ENCODE measurements at places on chromosomes 1 and 21.

- peak; percentile 66 for DNase-seq
These were observed 6.1 kb upstream of the ADAM15 start for GRCh38 chr1:155044812-155045657.

DNA sequence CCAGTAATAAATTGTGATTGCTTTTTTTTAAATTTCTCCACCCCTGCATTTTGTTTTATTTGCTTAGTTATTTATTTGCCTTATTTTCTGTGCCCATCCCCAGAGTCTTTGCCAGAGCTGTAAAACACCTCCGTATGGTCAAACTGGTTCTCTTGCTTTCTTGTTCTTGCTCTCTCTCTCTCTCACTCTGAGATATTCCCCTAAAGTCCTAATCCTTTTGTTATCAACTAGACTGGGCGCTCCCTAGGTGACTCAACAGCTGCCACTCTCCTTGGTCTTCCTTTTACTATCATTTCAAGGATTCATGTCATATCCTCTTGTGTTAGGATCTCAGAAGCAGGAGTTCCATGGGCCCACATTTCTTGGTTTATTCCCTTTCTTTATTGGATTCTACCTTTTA is 160.0 kb downstream of the PRDM2 start:
- no peak for DNase-seq

- DNase-seq: no peak
These were observed 75.9 kb downstream of the CCDC18 start for GRCh38 chr1:93256433-93256832.

DNA sequence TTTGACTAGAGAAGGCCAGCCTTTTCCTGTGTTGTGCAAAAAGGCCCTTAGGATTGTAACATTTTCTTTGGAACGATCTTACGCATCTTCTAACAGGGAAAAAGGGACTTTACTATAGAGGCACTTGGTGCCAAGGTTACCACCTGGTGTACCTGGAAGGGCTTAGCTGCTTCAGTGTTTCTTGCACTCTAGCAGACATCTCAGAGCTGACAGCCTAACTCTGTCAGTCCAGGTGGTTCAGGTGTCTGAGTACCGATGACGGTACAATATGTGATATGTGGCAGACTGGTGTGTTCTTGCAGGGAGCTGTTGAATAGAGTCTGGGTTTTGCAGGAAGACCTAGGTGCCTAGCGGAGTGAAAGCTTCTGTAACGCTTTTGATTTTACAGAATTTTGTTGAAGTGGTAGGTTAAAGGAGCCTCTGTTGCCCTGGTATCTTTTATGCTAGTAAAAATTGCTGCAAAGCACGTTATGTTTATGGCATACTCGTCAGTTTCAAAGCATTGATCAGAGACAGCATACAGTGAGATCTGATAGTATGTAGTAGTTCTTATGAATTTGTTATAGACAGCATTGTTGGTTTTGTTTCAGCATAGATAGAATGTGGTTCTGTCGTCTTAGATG is 1.4 kb downstream of the MAGI3 start:
- DNase-seq: peak; percentile 40

DNA sequence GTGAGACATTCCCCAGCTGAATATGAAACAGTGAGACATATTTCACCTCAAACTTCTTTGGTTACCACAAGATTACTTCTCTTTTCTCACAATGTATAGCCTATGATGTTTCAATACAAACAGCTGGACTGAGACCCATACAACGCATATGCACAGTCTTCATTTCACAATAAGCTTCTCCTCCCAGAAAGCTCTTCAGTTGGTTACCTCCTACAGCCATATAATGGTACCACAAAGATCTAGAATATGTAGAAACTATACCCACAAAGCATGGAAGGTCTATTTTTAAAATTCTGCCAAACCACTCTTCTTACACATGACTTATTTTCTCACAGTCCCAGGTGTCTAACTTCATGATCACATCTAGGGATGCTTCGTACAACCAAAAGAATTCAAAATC is 70.8 kb downstream of the JAK1 start:
- no peak for DNase-seq

- no peak for DNase-seq
These were observed 27.8 kb downstream of the CBR1 start for GRCh38 chr21:36097427-36098181.

DNA sequence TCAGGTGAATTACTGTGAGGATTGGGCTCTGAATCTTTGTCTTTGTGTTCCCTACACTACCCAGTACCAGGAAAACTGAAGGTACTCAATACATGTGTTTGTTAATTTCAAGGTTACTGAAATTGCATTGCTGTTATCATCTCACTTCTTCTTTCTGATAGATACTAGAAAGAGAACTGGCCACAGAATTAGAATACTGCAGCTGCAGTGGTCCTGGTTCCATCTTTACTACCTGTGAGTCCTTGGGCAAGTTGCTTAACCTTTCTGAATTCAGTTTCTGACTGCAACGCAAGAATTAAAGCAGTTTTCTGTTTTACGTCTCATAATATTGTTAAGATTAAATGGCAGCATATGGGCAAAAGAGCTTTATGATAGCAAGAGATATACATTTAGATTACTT is 263.5 kb downstream of the LMO4 start:
- DNase-seq: no peak

DNA sequence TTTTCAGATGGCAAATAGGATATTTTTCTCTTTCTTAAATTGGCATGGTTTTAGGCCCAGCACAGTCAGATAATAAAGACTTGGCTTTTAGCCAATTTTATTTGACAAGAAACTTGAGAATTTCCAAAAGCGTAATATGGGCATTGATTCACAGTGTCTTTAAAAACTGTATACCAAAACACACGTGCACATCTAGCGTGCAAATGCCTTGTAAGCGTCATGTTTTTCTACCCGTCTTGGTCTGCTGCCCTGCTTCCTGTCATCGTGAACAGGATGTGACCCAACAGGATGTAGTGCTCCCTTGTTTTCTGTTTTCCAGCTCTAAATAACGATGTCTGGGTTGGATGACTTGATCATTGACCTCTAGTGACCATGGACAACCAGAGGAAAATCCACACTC is 24.7 kb upstream of the SLC44A3 start:
- DNase-seq: no peak

DNA sequence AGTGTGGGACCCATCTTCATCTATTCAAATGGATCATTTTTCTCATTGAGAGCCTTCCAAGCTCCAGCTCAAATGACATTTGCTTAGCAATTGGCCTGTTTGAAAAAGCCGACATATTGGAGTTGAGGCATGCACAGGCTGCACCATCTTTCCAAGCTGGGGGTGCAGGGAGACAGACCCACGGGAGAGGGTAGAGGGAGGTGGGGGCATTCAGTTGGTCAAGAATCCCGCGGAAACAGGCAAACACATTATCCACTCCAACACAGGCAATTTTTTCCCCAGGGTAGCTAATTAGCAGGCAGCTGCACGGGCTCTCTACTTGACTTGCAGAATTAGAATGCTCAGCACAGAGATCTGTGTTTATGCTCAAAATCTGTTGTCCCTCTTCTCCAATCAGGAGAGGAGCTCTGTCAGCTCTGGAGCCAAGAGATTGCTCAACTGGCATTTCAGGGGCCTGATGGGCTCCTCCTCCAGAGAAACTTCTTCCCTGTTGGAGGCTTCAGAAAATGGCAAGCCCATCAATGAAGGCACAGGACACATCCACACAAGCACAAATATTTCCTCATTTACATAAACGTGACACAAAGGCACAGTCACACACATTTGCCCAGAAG is 267.8 kb downstream of the FOXD2 start:
- DNase-seq: no peak

DNA sequence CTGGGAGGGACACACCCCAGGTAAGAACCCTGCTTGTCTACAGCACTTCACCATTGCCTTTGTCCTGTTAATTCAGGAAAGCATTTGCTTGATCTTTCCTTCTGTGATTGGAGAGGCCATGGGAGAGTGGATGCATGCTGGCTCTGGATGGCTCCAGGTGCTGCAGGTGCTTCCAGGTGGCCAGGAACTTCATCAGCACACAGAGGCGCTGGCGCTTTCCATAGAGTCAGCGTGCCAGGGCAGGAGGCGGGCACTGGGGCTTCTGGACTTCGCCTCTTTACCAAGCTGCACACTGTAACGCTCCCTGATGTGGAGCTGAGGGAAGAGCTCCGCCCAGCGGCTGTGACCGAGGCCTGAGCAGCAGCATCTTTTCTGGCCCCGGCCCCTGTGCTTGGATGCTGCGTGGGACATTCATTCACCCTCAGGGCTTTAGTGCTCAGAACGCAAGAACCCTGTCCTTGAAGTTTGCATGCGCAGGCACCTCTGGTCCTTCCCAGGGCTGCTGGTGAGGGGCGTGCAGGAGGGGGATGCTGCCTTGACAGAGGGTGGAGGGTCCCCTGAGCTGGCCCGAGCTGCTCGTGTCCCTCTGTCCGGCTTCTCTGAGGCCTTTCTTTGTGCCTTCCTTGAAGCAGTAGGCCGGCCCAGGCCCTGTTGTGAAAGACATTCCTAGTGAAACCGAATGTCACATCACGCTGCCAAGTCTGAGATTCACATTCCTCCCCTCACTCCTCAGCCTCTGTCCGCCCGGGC is 1.6 kb upstream of the MX2 start:
- no peak for DNase-seq

DNA sequence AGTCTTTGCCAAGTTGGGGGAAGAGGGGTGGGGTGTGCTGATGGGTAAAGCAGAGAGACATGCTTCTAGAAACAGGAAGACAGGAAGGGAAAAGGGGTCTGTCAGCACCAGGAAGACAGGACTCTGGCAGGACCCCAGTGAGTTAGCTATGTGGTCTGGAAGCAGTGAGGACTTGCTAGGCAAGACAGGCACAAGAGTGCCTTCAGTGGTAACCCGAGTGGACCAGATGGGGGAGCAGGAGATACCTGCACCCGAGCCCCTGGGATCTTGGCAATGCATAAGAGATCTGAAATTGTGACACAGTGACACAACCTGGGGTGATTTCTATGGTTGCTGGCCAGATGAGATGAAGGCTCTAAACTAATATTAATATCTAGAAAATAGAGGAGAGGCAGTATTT is 7.0 kb downstream of the TLR5 start:
- no peak for DNase-seq

GRCh38 chr21:35303085-35303484 is 254.0 kb upstream of the RUNX1 start:
- no peak for DNase-seq

DNA sequence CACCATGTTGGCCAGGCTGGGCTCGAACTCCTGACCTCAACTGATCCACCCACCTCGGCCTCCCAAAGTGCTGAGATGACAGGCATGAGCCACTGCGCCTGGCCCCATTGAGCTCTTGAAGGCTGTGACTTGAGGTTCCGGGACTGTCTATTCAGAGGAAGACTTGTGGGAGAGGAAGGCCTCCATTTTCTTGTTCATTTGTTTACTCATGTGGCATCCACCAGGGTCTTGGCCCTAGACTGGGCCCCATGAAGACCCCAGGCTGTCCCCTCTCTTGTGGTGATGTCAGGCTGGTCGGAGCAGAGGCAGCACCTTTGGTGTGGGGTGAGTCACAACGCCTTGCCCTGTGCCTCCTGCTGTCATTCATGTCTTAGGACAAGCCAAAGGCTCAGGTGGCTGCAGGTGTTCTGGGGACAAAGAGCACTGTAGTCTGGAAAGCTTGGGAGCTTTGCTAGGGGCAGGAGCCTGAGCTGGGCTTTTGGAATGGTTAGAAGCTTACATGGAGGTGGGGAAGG is 224.6 kb upstream of the C1orf174 start:
- DNase-seq: no peak

- peak; percentile 89 for DNase-seq
These were observed 63.3 kb downstream of the POFUT2 start for GRCh38 chr21:45224189-45224938.

- DNase-seq: no peak
These were observed 5.6 kb downstream of the BTBD8 start for GRCh38 chr1:92085727-92086126.

GRCh38 chr1:18354612-18355011 is 126.1 kb upstream of the KLHDC7A start:
- no peak for DNase-seq

DNA sequence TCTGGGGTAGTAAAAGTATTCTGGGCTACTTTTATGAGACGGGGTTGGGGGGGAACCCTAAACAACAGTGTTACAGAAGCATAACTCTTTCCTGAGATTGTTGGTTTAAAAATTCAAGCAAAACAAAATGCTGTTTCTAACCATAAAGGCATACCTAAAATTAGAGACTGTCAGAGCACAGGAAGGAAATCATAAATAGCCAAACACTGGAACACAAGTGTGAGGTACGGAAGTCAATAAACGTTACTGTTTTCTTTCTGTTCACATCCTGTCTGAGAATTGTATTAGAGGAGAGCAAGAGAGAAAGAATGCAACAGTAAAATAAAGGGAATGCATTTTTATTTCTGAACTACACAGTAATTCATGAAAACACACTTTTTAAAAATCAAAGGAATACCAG is 42.8 kb upstream of the IL12RB2 start:
- no peak for DNase-seq

- no peak for DNase-seq
These were observed 65.2 kb downstream of the FAAP20 start for GRCh38 chr1:2129256-2129943.

- DNase-seq: no peak
These were observed 1.9 kb downstream of the BSDC1 start for GRCh38 chr1:32392325-32392724.

DNA sequence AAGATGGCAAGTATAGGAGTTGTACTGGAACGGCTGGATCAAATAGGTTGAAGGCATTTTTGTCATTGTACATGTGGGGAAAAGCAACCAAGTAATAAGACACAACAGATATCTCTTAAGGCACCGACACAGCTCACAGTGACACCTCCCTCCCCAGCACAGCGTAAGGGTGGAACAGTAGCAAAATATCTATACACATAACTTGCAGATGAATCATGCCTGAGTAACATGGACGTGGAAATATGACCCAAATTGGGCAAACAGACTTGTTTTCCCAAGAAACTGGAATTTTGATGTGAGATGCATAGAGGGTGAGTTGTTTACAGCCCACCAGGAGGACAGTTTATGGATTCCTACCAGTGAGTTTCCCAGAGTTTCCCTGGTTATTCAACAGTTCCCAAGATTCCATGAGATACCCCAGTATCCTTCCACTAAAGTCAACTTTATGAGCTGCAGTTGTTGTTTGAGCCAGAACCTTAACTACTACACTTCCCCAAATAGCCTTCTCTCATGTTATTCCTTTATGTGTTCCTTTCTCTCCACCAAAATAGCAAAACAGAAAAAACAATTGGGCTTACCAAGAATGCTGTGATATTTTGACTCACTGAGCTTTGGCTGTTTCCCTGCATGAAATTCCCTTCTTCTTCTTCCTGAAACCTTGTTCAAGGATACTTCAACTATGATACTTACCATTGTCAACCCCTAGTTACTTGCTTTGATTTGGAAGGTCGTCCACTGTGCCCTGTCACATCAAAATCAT is 7.1 kb upstream of the DR1 start:
- DNase-seq: no peak

GRCh38 chr1:20370698-20371097 is 80.0 kb downstream of the VWA5B1 start:
- DNase-seq: no peak
